BJ (cell line): ENCODE measurements at places on chromosomes 6 and 20. TPM values are rescaled to one million over a fixed set of nuclear protein-coding genes. Genes with fewer than 3 reads are reported as not detected.

GRCh38 chr6:132053511-132053910, 102.3 kb upstream of the CCN2 start:
- DNase-seq = no peak

DNA sequence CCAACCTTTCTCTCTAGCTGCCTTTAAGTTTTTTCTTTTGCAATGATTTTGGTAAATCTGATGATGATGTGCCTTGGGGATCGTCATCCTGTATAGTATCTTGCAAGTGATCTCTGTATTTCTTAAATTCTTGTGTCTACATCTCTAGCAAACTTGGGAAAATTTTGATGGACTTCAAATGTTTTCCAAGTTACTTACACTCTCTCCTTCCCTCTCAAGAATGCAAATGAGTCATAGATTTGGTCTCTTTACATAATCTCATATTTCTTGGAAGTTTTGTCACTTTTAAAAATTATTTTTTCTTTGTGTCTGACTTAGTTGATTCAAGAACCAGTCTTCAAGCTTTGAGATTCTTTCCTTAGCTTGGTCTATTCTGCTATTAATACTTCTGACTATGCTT, 176.4 kb downstream of the TBC1D32 start:
- DNase-seq = no peak

GRCh38 chr6:39425346-39426072, 103.0 kb upstream of the KCNK16 start:
- no peak for DNase-seq

GRCh38 chr6:19851241-19852089, 14.3 kb downstream of the ID4 start:
- DNase-seq = no peak

The PHACTR3 gene
- polyA plus RNA-seq = not detected in 2 replicates

The NINL gene
- polyA plus RNA-seq = 4.5 and 6.2 TPM in 2 replicates

The PCK1 gene
- polyA plus RNA-seq = not detected in 2 replicates

DNA sequence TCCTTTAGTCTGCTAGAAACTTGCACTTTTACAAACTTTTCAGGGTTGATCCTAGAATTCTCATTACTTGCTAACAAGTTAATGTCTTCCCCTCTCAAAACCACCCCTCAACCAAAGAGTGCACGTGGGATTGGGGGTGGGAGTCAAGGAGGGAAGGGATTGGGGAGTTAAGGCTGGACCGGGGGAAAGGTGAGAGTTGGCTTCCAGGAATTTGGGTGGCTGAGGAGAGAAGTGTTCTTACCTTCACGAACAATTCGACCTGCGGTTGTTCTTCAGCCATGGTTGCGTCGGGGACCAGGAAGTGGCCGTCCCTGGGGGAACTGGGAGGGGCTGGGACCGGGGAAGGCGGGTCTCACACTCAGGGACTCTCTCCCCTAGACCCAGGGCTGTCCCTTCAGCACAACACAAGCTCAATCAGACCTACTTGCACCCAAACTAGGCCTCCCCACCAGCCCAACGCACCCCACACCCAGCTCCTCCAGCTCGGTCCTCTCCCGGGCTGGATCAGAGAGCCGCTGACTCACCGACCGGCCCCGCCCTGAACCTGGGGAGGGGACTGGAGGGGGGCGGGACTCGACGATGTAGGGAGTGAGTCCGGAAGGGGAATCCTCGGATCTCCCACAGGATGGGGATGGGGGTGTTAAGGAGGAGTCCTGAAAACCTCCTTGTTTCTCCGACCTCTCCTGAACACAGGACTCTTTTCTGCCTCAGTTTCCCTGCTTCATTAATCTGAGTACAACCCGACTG, at the start of gene CLIC1:
Gene CLIC1 (minus strand): TSS at position 510 of the 747 bp plus-strand sequence. CDS start 230 bp downstream, at position 280.
- peak; percentile 40 for DNase-seq

GRCh38 chr6:105468850-105469249, 66.0 kb upstream of the PREP start:
- DNase-seq = no peak

The WFDC5 gene
- polyA plus RNA-seq = not detected in 2 replicates

DNA sequence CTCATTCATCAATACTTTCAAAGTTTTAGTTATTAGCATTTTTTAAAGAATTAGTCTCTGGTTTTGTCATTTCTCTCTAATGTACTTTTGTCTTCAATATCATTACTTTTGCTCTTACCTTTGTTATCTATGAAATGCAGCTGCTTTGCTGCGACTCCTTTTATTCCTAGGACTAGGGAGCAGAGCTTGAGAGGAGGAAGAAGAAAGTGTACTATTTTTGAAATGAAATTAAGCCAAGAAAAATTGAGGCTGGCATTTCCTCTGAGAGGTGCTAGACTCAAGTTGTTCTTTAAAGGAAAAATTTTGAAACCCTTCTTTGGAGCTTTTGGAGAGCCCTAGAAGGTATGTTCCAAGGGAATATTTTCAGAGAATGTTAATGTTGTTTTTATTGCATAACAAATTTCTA, 48.3 kb upstream of the MRAP2 start:
- no peak for DNase-seq

The TUBB2B gene
- polyA plus RNA-seq = 10.9 and 13.3 TPM in 2 replicates
